ENCODE measurements at places on chromosomes 4 and X.

DNA sequence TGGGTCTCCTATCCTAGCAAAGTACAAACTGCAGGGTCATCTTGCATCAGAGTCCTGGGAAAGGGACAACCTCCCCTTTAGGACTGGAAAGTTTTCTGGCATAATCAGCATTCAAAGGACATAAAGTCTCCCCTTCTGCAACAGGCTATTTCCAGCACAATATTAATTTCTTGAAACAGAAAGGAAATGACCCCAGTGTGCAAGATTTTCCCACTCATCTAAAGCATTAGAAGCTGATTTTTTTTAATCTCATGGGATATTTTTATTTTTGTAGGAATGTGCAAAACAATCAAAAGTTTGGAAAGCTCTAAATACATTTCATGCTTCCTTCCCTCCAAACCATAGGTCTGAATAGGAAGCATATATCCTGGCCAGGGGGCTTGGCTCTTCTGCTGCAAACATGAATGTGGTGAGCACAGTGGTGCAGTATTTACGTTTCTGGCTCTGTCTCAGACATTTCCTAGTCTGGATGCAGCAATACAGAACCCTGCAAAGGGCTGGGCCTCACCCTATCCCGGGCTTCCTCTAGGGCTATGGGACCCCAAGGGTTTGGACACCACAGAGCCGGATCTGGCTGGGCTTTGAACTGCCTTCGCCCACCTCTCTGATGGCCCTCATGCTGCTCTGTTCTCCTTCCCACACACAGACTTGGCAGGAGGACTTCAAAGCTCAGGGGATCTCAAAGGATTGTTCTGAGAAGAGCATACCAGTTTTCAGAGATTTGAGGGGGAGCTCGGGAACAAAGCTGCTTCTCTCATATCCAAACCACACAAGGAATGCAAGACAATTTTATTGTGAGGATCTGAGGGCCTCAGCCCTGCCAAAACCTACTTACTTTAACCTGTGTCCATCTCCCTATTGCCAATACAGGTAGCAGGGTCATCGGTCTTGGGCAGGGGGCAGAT is 64.9 kb downstream of the POLR2B start:
- DNase-seq = no peak

- DNase-seq = no peak
These were observed 43.9 kb downstream of the PTTG2 start for GRCh38 chr4:38004062-38004461.

GRCh38 chr4:156766846-156767245 is 204.8 kb downstream of the PDGFC start:
- no peak for DNase-seq

DNA sequence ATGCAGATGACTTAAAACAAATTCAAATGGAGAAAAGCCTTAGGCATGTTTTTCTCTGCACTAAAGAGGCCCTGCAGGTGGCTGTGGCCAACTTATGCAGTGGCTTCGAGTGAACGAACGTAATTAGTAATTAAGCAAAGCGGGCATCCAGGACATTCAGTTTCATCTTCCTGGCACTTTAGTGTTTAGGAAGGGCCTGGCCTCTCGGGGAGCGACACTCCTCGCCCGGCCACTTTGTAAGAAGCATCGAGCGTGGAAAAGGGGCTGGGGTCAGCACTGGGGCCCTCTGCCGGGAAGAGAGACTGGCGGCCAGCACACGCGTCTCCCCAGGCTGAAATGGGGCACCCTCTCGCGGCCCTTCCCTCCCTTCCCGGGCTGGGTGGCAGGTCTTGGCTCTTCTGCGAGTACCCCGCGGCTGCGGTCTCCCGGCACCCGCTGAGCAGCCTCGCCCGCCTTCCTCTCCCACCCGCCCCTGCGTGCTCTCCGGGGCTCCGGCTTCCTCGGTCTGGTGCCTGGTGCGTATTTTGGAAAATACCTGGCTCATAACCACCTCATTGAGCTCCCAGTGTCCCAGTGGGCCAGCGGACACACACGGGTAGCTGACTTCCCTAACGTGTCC is 677 bp upstream of the CYP4V2 start:
- no peak for DNase-seq

DNA sequence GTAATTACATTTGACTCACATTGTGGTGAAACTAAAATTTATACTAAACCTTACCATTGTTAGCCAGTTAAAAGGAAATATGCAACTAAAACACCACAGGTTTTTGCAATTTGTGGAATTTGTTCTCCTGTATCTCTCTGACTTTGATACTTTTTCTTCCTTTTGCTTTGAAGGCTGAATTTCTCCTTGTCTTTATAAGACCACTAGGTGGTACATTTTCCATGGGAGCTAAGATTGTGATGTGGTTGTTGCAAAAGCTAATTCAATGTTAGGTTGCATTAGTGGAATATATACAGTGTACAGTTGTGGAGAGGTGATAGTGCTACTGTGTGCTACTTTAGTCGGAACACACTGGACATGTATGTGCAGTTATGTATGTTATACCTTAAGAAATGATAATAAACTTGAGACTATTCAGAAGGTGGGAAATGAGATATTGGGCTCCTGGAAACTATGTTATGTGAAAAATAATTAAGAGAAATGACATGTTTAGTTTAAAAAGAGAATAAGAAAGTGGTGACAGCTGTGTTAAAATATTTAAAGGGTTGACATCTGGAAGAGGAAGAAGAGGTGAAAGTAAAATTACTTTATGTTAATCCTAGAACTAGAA is 70.3 kb downstream of the ARL9 start:
- no peak for DNase-seq

DNA sequence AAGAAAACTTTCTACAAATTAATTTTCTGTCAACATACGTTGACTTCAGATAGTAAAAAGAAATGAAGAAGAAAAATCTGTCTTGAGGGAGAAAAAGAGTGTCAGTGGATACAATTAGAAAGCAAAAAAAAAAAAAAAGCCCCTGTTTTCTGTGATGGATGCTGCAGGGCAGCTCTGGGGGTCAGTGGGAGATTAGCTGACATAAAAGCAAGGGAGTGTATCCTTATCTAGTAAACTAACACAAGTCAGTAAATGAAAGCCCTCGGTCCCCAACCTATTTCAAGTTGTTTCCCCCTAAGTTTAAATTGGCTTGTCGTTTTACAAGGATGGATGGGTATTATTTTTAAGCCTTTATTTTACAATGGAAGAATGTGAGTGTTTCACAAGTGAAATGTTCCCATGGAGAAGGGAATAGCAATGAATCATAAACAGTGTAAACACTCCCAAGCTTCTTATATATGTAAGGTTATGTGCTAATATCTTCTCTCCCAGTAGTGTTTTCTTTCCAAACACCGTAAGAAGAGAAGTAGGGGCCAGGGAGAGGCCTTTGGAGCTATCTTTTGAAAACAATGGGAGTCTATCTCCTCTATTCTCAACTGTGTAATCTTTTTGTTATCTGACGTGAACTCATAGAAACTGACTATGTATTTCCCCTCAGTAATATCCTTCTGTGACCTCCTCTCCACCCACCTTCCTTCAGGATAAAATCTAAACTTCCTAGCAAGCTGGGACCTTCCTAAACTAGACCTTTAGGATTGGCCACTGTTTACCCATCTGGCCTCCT is 347.7 kb downstream of the FBXO8 start:
- no peak for DNase-seq

DNA sequence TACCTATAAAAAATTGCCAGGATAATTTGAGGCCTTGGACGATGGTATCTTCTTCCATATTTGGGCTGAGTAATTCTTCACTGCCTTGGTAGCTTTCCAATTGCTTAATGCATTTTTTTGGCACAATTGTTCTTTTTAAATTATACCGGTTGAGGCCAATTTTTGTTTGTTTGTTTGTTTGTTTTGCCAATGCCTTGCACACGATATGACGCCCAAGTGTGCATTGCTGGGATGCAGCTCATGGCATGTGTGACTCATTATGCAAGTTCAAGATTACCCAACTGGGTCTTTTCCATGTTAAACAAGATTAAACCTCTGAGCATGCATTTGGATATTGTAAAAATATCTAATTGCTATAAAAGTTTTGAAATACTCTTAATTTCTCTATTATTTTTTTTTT is 71.1 kb upstream of the KCNIP4 start:
- DNase-seq = no peak

DNA sequence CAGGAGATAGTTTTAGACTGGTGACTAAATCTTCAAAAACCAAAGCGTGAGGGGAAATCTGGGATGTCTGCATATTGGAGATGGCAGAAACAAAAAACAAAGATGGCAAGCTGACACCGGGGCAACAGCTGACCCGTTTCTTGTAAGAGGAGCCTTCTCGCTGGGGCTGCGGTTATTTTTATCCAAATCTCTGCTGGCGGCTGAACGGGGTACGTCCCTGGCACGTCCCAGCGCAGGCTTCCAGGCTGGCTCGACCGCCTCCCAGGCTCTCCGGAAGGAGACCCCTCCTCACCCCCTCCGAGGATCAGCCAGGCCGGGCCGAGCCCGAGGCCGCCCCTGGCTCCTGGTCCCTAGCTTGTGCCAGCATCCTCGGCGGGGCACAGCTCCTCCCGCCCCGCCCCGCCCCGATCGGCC is 403 bp downstream of the SGCB start:
- no peak for DNase-seq

DNA sequence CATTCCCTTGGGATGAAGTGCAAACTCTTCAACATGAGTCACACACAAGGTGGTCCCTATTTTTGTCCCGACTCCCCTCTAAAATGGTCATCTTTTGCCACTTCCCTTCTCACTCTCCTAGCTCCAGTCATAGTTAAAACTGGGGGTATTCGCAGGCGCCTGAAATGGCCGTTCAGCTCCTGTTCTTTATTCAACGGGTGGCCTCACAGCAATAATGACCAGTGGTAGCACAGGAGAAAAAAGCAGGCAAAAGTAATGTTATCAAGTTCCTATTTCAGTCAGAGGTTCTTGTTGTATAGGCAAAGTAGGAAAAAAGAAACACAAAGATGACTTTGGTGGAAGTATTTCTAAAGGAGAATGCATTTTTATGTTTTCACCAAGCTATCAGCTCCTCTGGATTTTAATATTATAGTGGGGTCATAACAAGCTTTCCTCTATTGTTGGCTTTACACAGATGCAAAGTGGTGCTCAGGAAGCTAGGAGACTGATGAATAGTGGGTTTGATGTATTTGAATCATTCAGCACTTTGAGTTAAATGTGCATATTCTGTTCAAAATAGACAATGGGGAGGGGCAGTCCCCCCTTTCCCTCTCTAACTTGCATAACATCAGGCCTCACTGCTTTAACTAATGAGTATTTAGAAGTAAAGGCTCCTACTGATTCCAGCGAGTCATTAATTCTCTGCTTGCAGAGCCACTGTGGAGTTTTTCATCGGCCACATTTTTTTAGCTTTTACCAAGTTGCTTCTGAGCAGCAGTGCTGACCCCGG is 171.2 kb upstream of the NDP start:
- no peak for DNase-seq

GRCh38 chr4:8457646-8458252 is 17.2 kb downstream of the TRMT44 start:
- DNase-seq = no peak

GRCh38 chr4:1477045-1477840 is 71.0 kb upstream of the NKX1-1 start:
- DNase-seq = no peak

DNA sequence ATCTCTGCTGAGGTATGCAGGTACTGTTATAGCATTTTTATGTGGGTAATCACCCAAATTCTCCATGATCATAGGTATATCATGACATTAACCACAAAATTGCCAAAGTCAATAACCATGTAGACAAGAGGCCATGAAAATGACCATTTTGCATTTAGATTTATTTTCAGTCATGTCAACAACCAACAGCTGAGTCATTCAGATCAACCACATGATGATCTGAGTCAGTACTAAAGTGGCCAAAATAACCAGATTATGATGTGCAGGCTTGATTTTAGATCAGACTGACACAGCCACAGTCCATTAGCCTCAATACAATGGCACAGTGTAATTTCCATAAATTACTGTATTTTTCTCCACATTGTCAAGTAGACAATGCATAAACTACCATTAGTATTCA is 240.5 kb downstream of the GRIA3 start:
- DNase-seq = no peak

DNA sequence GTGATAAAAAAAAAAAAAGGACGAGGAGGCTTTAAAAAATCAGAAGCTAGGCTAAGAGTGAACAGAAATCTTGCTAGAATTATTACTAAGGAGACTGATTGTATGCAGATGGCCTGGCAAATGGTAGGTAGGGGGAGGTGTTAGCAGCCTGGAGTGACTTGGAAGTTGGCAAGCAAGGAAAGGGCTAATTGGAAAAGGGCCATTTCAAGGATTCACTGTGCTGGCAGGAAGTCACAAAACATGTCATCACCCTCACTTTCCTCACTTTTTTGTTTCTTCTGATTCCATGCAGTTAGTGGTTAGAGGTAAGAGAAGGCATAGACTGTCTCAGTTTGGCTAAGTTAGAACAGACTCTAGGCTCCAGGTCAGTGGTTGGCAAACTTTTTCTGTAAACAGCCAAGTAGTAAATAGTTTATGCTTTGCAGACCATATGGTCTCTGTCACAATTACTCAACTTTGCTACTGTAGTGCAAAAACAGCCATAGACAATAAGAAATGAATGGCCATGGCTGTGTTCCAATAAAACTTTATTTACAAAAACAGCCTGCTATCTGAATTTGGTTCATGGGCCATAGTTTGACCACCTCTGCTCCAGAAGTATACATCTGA is 646.5 kb upstream of the ACTRT1 start:
- no peak for DNase-seq

GRCh38 chr4:120132935-120133334 is 66.3 kb upstream of the MAD2L1 start:
- no peak for DNase-seq

GRCh38 chr4:180156684-180157083 is 2086.5 kb upstream of the TENM3 start:
- no peak for DNase-seq

DNA sequence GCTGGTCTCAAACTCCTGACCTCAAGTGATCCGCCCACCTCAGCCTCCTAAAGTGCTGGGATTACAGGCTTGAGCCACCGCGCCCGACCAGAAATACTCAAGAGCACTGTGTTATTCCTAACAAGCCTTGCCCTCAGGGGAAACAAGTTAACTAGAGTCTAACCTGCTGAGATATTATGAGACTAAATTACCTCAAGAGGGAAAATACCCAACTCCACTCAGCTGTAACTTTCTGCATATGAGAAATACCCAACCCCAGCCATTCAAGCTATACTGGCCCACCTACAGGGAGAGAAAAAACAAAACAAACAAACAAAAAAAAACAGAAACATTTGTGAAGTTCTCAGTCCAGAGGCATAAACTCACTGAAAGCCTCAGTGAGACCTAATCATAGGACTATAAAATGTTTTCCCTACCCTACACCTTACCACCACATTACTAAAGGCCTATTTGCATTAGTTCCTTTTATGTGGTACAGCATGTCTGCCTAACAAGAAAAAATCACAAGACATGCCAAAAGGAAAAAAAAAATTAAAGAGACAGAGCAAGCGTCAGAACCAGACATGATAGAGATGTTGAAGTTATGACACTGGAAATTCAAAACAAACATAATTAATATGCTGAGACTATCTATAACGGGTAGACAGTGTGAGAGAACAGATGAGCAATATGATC is 876.0 kb downstream of the FSTL5 start:
- no peak for DNase-seq

GRCh38 chr4:3476936-3477749 is 14.0 kb downstream of the DOK7 start:
- no peak for DNase-seq

GRCh38 chr4:79181190-79181589 is 144.7 kb downstream of the NAA11 start:
- no peak for DNase-seq

GRCh38 chr4:42152507-42153504 is at the start of gene BEND4:
Gene BEND4, minus strand, starts transcription at chr4:42152655. Its CDS starts 512 bp downstream, at chr4:42152143.
- no peak for DNase-seq

- no peak for DNase-seq
These were observed 55.4 kb upstream of the RELL1 start for GRCh38 chr4:37741564-37741963.

Data from NCI-H2081 treated with DMSO at 0.1 percent for 48 hours (cell line).